ENCODE measurements at places on chromosomes 3 and 15.

DNA sequence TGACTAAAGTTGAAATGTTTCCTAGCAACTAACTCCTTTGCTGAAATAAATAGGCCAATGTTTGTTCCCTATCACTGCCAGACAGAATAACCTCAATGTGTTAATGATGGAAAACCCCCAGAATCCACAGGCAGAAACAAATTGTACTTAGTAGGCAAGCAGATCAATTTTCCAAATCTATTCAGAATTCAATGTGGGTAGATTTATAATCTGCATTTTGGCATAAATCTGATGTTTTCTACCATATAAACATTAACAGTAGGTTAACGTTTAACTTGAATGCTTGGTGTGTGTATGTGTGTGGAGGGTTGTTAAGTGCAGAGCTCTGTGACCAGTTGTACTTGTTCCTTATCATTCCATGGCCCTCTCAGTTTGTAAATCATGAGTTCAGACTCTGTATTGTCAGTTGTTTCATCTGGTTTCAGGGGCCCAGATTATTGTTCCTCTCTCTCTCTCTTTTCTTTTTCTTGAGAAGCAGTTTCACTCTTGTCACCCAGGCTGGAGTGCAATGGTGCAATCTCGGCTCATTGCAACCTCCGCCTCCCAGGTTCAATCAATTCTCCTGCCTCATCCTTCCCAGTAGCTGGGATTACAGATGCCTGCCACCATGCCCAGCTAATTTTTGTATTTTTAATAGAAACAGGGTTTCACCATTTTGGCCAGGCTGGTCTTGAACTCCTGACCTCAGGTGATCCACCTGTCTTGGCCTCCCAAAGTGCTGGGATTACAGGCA lies 32.8 kb downstream of the PLSCR1 start:
- DNase-seq: no peak

- peak; percentile 12 for DNase-seq
Observed at GRCh38 chr15:77753281-77753873, 120.7 kb upstream of the LINGO1 start.

GRCh38 chr3:186609247-186609868 lies 3.5 kb upstream of the AHSG start:
- peak; percentile 21 for DNase-seq

DNA sequence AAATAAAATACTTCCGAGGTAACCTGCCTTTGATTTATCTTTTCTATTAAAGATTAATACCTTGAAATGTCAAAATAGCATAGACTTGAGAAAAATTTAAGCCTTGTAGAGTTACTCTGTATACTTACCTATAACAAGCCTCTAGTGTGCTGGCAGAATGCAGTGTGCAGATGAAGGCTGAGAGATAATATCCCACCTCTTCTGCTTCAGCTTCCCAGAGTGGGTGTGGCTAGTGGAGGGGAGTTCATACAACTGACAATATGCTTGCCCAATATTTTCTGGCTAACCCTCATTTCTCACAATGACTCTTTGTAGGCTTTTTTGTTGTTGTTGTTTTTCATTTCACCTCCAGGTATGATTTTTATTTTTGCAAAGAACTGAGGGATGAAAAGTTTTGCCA lies 15.7 kb upstream of the ZBTB20 start:
- peak; percentile 15 for DNase-seq

GRCh38 chr3:74107451-74107850 lies 482.7 kb upstream of the PDZRN3 start:
- no peak for DNase-seq

DNA sequence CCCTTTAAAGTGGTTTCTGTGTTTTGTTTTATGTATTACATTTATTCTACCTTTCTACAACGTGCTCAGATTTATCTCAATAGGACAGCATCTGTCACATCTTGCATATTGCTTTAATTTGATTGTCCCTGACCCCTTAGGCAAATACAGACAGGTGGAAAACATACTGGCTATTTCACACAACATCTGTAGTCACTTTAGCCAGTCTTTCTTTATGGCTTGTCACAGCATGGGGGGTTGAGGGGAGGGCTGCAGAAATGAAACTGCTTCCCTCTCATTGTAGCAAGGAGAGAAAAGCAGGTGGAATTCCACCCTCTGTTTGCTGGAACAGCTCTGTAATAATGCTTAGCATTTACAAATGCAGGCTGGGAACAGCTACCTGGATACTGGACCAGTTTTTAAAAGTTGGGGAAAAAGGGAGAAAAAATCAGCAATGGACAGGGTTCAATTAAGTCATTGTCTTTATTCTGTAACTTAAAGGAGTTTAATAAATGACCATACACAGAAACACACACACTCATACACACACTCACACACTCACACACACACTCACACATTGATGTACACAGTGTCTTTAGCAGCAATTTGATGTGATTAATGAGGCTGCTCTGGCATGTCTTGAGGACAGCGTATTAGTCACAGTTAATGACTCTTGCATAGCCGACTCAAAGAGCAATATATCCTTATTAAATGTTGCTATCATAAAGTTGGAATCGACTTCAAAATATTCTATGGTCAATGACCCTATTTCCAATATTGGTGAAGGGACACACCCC lies 283.7 kb upstream of the GBE1 start:
- DNase-seq: no peak
